ENCODE measurements at places on chromosomes 16 and 17.
A peak's percentile ranks its signal among the peaks of the same experiment; 100 is the strongest.

DNA sequence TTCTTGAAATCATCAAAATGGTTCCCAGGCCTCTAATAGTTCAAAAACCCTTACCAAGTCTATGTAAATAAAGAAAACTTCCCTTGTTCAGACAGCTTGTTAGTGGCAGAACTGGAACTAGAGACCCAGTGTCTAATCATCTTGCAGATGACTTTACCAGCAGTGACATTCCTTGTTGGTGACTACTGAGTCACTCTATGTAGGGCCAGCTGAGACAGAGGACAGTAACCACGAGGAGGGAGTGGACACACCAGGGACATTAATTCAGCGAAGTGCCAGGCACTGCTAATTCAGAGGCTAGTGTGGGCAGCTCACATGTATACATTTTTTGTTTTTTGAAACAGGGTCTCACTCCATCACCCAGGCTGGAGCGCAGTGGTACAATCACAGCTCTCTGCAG, 6.1 kb upstream of the HEATR3 start:
- no peak for DNase-seq

DNA sequence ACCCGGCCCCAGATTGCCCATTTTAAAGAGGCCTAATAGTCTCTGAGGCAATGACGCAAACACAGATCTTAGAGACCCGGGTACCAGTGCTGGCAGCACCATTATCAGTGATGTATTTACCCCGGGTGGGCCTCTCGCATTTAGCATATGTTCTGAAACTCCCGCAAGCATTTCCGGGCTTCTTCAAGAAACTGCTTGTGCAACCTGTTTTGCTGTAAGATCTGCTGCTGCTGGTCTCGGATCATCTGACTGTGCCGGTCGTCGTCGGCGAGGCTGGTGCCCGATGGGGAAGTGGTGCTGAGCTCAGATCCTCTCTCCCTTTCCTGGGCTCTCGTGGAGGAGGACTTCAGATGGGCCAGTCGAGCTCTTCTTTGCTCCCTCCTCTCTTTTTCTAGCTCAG, 12.5 kb downstream of the CEP295NL start:
- DNase-seq = no peak

GRCh38 chr17:3722716-3723115, 987 bp upstream of the HASPIN start:
- DNase-seq = no peak

- DNase-seq = no peak
Measured at GRCh38 chr16:85690469-85691064, 1.8 kb upstream of the GINS2 start.

- no peak for DNase-seq
Measured at GRCh38 chr17:15298176-15298575, 33.0 kb upstream of the PMP22 start.

DNA sequence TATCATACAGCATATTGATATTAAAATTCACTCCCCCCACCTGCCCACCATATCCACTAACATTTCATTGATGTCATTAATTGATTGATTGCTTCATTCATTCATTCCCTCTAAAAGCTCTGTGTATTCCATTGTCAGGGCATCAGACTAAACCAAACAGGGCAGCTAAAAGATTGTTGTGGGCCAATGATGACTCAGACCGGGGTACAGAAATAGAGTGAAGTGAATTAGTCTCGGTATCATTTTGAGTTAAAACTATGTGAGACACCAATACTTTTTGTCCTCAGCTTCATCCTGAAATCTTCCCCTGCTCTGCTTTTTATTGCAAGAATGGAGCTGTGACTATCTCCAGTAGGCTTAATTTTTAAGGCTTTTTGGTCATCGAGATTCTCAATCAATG, 868.3 kb downstream of the CDH11 start:
- DNase-seq = no peak

GRCh38 chr17:47703191-47703591, 9.2 kb downstream of the TBKBP1 start:
- DNase-seq = no peak

DNA sequence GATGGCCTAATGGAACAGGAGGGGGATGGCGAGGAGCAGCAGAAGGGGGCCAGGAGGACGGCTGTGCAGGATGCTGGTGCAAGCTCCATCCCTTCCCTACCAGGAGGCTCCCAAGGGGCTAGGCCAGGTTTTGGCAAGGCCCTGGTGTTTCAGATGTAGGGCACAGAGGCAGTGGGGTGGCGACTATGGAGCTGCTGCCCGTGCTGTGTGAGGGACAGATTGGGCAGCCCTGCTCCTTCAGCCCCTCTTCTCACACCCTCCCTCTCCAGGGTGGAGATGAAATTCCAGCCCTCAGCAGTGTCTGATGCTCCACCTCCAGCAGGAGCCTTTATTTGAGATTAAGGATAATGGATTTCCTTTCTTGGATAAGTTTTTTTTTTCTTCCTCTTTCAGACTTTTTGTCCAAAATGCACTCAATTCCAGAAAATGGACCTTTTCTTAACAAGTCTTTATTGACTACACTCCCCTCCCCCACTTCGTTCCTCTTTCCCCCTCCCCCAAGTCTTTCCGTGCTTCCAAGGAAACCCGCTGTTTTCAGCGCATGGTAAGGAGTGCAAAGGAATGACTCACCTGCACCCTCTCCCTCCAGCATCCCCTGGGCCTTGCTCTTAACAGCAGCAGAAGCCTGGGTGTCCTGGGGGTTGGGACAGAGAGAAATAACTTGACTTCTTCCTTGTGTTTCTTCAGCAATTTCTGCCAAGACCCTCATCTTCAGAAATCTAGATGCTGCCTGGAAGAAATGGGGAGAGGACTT, 95.2 kb downstream of the CCDC182 start:
- DNase-seq = no peak

DNA sequence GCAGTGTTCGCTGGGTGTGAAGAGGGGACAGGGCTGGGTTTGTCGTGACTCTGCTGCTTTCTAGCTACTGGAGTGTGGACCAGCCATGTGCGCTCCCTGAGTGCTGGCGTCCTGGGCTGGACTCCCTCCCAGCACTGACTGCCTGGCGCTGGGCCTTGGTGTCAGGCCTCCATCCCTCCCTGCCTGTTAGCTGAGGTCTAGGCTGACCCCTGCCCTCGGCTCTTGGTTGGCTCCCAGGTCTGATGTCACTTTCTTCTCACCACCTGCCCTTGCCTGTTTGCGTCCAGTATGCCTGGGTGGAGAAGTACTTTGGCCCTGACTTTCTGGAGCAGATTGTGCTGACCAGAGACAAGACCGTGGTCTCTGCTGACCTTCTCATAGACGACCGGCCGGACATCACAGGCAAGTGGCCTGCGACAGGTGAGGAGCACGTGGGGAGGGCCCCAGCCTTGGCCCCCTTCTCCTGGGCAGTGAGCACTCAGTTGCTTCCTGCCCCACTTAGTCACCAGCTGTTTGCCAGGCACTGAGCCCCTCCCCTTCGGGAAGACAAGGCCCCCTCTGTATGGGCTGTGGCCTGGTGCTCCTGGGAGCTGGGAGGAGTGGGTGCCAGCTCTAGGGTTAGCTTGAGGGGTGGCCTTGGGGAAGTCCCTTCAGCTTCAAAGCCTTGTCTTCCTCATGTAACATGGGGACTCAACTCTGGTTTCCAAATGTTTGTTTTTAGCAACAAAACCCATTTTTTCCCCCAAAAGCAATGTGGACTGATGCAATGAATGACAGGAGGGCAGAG, 41.5 kb downstream of the NT5M start:
- DNase-seq = no peak

- no peak for DNase-seq
Measured at GRCh38 chr16:59342669-59343068, 608.6 kb upstream of the GOT2 start.

DNA sequence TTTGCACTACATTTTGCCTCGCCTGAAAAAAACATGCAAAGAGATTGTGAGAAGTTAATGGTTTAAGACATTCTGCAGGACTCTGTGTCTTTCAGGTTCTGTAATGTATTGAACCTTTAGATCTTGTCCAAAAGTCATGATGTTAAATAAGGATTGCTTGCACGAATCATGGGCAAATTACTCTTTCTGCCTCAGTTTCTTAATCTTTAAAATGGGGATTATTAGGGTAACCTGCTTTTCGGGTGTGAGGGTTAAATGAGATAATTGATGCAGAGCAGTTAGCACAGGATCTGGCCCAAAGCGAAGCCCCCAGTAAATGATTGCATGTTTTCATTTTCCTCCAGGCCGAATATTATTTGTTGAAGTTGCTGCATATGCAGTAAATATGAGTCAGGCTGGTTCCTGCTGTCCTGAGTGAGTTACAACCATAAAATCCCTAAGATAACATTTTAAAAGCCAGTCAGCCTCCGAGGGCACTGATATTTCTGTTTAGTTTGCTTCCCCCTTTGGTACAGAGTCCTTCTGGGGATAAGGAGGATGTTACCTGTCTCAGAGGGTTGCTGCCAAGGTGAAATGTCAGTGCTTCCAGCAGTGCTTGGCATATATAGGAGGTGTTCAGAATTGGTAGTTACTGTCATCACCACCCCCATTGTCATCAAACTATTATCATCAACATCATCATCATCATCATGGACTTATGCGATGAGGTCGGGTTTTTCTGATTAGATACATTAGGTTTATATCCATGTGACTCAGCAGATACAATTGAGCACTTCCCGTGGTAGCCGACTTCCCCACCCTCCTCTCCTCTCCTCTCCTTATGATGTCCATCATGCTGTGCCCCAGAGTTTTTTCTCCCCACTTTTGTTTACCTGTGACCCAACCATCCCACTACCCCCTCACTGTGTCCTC, 20.6 kb upstream of the ARHGAP17 start:
- no peak for DNase-seq

DNA sequence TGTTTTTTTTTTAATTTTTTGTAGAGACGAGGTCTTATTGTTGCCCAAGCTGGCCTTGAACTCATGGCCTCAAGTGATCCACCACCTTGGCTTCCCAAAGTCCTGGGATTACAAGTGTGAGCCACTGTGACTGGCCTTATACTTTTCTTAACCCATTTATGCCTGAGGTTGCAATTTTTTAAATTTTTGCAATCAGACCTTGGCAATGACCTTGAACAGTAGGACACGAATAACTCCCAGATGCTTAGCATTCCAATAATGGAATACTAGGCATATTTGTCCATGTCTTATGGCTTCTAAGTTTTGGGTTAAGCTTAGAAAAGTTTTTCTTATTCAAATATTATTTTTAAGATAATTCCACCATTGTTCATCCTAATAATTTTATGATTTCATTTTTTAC, 28.3 kb upstream of the TMEM97 start:
- no peak for DNase-seq

GRCh38 chr17:35167046-35167445, 19.4 kb downstream of the UNC45B start:
- DNase-seq = no peak

- DNase-seq = no peak
Measured at GRCh38 chr16:75264999-75265910, 13.8 kb upstream of the BCAR1 start.

GRCh38 chr17:68771867-68772515, 170.8 kb upstream of the FAM20A start:
- peak; percentile 4 for DNase-seq

DNA sequence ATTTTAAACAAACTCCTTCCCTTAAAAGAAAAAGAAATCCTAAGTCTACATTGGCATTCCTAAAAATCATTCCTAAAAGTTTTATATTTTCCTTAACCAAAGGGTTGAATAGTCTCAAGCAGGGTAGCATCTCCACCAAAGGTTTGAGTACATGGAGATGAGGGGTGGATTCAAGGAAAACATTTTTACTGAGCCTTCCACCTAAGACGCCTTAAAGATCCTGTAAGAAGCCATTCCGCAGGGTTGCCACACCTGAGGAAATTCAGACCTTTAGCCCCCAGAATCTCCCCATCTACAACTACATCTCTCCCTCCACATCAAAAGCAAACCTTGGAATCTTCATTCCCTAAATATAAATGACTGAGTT, 7.7 kb upstream of the AKTIP start:
- DNase-seq = no peak

DNA sequence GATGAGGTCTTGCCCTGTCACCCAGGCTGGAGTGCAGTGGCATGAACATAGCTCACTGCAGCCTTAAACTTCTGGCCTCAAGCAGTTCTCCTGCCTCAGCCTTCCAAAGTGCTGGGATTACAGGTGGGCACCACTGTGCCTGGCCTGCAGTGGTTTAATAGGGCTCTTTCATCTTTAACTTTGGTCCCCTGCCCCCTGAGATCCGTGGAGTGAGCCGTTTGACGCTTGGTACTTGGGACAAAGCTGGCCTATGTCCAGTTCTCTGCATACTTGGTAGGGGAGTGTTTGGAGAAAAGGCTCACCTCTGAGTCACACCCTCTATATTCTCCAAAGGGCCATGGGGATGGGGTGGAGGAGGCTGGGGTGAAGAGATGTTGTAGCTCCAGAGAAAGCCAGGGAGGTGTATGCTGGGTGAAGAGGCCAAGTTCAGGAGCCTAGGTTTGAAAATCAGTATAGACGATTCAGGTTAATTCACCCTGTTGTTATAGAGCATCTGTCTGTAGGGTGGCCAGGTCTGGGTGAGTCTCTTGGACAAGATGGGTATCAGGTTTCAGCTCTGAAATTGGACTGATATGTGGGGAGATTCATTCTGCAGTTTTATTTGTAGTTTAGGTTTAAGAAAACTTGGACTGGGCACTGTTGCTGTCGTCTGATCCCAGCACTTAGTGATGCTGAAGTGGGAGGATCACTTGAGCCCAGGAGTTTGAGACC, 17.6 kb downstream of the ABCC1 start:
- DNase-seq = no peak

GRCh38 chr16:11374255-11374654, 29.0 kb downstream of the RMI2 start:
- DNase-seq = no peak

GRCh38 chr16:53892155-53892554, 188.2 kb downstream of the FTO start:
- DNase-seq = peak; percentile 16

DNA sequence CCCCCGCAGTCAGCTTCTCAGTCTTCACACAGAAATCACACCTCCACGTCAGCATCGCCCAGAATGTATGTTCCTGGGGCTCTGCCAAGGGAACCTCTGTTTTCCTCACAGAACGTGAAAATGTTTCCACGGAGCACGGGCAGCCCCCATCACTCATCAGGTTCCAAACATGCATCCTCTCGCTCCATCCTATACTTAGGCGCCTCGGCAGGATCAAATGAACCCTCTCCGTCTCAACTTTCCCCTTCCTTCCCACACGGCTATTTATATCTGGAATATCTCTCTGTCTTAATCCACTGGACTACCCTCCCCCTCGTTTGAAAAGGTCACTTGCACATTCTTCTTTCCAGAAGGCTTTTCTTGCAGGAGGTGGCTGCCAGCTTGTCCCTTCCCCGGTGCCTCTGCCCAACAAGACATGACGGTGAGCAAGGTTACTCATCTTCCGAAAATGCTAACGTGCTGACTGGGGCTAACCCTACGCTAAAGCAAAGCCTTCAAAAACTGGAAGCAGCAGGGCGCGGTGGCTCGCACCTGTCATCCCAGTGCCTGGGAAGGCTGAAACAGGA, 21.6 kb downstream of the NXN start:
- DNase-seq = no peak

- DNase-seq = no peak
Measured at GRCh38 chr16:7318686-7319085, 14.0 kb upstream of the RBFOX1 start.

Measured in occipital lobe (tissue), 3 donors.